Activated T-cell treated with anti-CD3 and anti-CD28 coated beads, Interleukin-2, amount 50 U/mL, for 24 hours (primary cell): ENCODE measurements at places on chromosomes 12 and 14.

- DNase-seq: no peak
Observed at GRCh38 chr12:1595026-1595561, 713 bp upstream of the FBXL14 start.

GRCh38 chr12:132204063-132204792 is 60.0 kb downstream of the NOC4L start:
- DNase-seq: no peak

DNA sequence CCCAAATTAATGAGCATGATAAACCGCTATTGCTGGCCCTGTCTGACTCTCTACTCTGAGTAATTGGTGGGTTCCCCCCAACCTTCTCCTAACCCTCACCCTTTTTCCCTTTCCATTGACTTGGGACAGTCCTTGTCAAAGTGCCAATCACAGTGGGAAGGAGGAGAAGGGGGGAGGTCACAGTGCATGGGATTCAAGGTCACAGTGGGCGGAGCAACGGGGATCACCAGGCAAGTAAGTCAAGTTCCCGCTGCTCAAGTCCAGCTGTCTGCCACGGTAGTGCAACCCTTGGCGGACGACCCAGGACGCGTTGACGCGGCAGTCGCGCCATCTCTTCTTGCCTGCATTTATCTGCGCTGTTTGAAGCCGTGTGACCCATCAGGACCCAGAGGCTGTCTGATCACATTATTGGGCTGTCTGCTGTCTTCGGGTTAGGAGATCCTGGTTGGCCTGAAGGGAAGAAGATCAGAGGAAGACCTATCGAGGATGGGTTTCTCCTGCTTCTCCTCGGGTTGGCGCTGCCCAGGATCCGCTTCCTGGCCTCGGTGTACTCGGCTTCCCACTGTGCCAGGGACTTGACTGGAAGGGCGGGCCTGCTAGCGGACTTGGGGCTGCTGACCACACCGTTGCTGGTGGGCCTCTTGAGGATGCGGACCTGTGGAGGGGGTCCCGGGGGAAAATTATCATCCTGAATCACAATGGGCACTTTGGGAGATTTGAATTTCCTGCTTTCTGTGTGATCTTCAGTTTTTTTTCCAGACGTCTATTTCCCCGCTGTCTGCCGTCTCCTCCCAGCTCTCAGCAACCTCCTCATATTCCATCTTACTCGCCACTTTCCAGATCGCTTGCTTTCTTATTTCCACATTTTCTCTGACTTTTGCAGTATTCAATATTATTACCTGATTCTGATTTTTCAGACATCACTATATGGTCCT is 3.1 kb upstream of the MDM2 start:
- DNase-seq: no peak

GRCh38 chr12:58901664-58902063 is 18.6 kb downstream of the LRIG3 start:
- no peak for DNase-seq

- DNase-seq: peak; percentile 82
Observed at GRCh38 chr14:75566321-75566720, 12.1 kb upstream of the FLVCR2 start.

GRCh38 chr14:75259510-75259855 is 19.1 kb upstream of the FOS start:
- DNase-seq: no peak

DNA sequence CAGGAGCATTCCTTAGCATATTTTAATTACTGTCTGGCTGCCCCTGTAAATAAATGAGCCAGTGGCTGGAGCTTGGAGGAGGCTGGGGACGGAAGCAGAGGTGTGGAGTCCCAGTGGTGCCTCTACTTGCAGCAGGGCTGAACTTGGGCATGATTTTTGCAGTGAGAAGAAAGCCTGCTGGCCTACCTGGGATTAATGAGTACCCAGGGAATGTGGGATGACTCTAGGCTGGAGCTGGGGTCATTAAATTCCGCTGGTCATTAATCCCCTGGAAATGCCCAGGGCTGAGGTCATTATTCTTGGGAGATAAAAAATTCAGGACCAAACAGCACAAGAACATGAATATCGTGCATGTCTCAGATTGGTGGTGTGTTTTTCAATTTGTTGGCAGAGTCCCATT is 753.3 kb downstream of the VRK1 start:
- DNase-seq: no peak

DNA sequence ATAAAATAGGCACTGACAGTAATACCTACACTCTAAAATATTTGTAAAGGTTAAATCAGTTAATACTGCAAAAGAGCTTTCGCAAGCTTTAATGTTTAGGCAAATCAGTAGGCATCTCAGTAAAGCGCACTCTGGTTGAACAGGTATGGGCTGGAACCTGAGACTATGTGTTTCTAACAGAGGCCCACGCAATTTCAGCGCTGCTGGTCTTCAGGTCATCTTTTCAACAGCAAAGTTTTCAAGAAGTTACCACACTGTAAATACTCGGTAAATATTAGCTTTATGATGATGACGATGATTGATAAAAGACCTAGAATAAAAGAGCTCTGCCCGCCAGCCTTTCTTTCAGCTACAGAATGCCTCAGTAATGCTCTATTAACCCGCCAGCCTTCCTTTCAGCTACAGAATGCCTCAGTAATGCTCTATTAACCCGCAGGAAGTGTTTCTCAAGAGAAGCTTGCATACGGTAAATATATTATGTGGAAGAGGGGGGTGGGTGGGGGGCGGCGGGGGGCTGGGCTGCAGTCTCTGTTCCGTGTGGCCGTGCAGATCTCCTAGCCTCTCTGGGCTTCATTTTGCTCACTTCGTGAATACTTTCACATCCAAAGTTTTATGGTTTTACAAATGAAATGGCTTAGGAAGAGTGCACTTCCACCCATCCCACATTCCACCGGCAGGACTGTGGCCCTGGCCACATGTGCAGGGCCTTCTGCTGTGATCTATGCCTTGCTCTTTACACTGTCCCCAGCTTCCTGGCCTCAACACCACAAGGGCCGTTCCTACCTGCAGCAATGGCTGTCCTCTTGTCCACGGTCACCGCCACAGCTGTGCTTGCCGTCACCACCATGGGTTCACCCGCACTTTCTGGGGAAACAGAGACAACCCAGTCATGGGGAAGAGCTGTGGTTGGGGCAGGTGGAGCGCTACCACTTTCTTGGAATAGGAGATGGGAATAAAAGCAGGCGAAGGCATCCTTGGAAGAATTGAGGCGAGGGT is 19.9 kb downstream of the LRTM2 start:
- no peak for DNase-seq

GRCh38 chr12:1864867-1865266 is 44.5 kb downstream of the LRTM2 start:
- DNase-seq: no peak

DNA sequence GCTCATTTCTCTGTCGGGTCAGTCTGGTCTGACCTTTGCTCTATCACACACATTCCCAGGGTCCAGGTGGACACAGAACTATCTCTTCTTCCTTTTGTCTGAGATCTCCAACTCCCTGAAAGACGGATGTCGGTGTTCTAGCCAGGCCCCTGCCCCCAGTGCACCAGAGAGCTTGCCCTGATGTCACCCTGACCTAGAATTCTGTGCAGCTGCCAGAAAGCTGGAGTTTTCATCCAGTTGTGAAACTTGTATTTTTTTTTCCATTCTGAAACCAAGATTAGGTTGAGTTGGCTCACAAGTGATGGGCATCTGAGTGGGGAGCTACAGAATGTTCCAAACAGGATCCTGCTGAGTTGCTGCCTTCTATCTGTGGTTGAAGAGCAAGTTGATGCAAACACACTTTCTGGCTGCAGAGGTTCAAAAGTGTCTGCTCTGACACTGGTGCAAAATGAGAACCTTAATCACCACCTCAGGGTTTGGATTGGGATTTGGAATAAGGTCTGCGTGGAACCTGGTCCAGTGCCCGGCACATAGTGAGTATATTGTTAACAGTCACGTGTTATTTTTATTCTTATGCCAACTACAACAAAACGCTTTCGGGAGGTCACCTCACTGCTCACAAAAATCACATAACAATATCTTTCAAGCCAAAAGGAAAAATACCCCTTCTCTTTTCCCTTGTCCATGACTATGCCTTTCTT is 211.5 kb downstream of the SLC15A4 start:
- DNase-seq: no peak

- DNase-seq: no peak
Observed at GRCh38 chr12:96361074-96361473, 39.2 kb downstream of the CDK17 start.

DNA sequence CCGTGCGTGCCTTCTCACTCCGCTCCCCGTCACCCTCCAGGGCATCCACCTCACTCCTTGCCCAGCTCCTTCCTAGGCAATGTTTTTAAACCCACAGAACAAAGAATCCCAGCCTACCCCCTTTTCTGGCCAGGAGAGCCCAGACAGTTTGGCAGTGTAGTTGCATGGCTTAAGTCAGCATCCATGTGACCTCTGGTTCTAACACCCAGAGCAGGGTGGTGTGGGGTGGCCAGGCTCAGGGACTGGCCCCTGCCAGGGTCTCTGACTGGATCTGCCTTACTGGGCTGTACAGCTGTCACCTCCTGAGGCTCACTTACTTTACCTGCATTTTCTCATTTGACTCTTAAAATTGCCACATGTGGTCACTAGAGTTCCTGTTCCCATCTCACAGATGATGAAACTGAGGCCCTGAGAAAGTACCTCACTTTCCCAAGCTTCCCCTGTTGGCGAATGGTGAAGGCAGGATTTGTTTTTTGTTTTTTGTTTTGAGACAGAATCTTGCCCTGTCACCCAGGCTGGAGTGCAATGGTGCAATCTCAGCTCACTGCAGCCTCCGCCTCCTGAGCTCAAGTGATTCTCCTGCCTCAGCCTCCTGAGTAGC is 18.3 kb downstream of the SDS start:
- no peak for DNase-seq

GRCh38 chr12:27143256-27144069 is 61.1 kb upstream of the C12orf71 start:
- no peak for DNase-seq

DNA sequence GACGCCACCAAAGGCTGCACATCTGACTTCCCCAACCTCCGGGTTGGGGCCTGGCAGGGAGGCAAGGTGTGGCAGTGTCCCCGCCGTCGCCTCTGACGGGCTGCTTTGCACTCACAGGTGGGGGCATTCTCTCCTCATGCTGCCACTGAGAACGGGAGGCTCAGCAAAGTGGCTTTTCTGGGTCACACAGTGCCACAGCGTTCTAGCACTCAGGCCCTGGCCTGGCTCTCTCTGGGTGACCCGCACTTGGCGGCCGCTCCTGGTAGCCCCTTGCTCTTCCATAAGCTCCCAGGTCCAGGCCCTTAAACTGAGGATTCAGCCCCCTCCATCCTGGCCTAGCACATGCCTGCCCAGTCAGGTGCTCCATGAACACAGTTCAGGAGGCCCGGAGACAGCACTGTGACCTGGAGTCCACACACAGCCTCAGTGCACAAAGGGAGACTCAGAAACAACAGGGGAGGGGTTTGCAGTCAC is 25.2 kb downstream of the SERPINA1 start:
- DNase-seq: no peak

- no peak for DNase-seq
Observed at GRCh38 chr14:92916201-92916600, 6.7 kb upstream of the CHGA start.

GRCh38 chr14:65373016-65373670 is 39.4 kb upstream of the FUT8 start:
- DNase-seq: no peak

DNA sequence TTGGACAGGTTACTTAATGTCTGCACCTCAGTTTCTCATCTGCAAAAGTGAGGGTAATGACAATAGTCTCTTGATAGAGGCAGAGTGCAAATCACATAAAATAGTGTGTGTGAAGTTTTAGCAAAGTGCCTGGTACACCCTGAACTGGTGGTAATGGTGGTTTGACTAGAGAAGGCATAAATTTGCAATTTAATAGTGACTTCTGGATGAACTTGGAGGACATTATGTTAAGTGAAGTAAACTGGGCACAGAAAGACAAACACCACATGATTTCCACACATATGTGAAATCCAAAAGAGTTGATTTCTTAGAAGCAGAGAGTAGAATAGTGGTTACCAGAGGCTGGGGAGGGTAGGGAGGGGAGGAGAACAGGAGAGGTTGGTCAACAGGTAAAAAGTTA is 54.8 kb upstream of the FUT8 start:
- DNase-seq: no peak
